ENCODE measurements at places on chromosomes 1 and 21.

DNA sequence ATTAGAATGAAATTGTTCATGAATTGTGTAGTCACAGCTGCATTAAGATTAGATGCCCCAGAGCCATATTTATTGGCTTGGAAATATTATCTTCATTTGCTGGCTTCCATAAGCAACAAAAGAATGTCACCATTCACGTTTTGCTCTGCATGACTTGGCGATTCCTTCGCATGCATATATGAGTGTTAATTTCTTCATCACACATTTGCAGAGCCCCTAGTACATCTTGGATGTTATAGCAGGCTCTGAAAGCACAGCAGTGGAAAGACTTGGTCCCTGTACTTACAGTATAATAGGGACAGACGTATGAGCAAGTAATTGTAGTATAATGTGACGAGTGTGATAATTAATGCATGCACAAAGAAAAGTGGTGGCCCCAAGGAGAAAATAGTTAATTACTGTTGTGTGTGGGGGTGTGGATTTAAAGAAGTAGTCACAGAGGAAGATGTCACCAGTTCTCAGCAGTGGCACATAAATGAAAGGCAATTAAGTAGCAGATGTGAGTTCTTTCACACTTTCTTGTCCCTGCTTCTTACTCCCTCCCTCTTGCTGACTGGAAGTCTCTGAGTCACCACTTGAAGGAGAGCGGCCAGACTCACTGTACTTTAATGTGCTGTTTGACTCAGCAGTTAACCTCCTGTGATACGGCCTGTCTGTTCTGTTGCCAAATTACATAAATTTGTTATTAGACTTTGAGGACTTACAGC lies 21.0 kb downstream of the S100A10 start:
- no peak for DNase-seq

DNA sequence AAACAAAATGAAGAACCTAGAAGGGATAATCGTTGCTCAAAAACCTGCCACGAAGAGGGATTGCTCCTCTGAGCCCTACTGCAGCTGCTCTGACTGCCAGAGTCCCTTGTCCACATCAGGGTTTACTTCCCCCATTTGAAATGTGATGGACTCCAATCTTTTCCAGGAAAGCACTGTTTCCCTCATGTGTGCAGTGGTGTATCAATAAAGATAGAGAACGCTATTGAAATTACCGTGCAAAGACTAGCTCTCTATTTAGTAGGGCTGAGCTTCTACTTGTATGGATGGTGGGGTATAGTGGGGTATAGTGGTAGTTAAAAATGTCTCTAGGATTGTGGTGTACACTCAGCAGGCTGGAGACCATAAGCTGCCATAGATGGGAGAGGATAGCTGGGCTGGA lies 3.7 kb downstream of the TMCO2 start:
- no peak for DNase-seq

GRCh38 chr1:244552336-244552735 lies 91.3 kb downstream of the CATSPERE start:
- no peak for DNase-seq

DNA sequence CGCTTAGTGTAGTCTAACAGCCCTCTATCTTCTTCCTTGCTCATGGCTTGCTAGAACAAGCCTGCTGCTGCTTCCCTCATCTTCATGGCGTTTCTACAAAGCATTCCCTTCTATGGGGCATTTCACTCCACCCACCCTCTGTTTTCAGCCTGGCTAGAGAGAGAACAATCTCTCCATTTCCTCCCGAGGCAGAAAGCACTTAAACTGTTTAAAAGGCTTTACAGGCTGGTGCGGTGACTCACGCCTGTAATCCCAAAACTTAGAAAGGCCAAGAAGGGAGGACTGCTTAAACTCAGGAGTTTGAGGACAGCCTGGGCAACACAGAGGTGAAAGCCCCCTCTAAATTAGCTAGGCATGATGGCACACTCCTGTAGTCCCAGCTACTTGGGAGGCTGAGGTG lies 17.8 kb downstream of the ORC1 start:
- DNase-seq: no peak

DNA sequence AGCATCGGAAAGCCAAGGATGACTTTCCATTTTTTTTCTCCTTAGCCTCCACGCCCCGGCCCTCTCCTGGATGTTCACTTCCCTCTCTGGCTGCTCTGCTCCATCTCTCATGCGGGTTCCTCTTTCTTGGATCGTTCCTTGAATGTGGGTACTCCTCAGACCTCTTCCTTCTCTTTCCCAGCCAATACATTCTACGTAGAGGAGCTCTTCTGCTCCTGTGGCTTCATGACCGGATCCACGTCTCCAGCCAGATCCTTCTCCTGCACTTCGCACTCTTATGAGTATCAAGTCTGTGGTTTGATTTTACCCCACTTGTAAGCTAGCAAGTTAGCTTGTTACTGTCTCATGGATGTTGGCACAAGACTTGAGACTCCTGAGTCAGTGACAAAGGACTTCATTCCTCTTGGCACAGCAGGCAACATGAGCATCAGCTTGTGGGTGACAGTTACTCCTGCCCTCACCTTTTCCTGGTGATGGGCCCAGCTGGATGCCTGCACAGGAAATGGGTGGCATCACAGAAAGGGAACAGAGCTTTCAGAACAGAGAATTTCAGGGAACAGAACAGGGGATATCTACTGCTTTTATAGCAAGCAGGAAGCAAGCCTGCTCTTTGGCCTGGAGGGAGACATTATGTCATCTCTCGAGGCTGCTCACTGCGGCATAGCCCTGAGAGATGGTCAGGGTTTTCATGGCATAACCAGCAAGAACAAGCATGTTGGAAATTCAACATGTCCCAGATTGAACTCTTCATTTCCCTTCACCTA lies 100.1 kb upstream of the KIF26B start:
- DNase-seq: no peak

DNA sequence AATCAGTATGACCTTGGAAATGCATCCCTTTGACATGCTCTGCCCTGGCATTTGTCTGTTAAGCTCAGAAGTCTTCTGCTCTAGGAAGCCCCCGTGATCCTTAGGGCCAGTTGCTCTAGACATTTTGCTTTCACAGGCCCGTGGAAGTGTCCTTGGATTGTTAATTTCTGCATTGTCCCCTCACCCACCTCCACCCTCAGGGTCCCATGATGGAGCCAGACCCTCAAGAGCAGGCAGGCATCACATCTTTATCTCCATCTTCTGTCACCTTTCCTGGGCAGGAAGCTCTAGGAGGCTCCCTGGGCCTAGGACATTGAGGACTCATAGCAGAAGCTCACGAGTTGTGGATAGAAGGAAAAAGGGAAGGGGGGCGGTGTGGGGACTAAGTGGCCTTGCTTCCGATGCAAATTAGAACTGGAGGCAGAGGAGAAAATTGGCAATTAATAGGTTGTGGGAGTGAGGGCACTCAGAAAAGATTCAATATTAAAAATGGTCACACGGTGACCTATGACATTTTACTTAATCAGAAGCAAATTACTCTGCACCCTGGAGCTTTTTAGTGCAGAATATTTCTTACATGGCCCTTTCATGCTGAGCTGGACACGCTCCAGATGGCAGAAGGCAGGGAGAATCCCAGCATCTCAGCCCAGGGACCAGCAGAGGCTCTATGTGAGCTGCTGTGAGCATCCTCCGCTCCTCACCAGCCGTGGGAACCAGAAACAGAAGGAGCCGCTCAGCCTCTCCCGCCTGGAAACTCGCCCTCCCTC lies 185.0 kb downstream of the MATN1 start:
- no peak for DNase-seq

GRCh38 chr1:221923929-221924598 lies 182.2 kb upstream of the DUSP10 start:
- no peak for DNase-seq

GRCh38 chr1:145956781-145957442 lies 905 bp downstream of the LIX1L start:
- no peak for DNase-seq

GRCh38 chr1:38014724-38015424 lies 2.3 kb downstream of the UTP11 start:
- DNase-seq: no peak

- DNase-seq: no peak
Observed at GRCh38 chr1:215482079-215482478, 85.0 kb upstream of the KCTD3 start.

- no peak for DNase-seq
Observed at GRCh38 chr1:39085174-39085573, 59.0 kb downstream of the NDUFS5 start.
